ENCODE measurements at places on chromosomes 7 and 10. TPM values are rescaled to one million over a fixed set of nuclear protein-coding genes. Genes with fewer than 3 reads are reported as not detected.

- DNase-seq: no peak
These were observed 686.9 kb downstream of the AUTS2 start for GRCh38 chr7:70285187-70285586.

DNA sequence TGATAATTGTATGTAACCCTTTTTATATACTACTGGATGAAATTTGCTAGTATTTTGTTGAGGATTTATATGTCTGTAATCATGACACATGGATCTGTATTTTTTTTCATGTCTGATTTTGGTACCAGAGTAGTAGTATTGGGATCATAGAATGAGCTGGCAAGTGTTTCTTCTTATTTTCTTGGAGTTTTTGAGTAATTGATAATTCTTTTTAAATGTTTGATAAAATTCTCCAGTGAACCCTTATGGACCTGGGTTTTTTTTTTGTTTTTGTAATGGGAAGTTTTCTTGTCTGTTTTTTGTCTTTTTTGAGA lies 28.4 kb downstream of the ZNF33A start:
- no peak for DNase-seq

GRCh38 chr10:128848810-128849209 lies 618.2 kb upstream of the MGMT start:
- no peak for DNase-seq

Gene SKIDA1
- total RNA-seq: 1.3 TPM

GRCh38 chr7:22802426-22802825 lies 20.2 kb downstream of the TOMM7 start:
- DNase-seq: no peak

- DNase-seq: peak; percentile 38
These were observed 61.9 kb downstream of the SGMS1 start for GRCh38 chr10:50561816-50562215.

DNA sequence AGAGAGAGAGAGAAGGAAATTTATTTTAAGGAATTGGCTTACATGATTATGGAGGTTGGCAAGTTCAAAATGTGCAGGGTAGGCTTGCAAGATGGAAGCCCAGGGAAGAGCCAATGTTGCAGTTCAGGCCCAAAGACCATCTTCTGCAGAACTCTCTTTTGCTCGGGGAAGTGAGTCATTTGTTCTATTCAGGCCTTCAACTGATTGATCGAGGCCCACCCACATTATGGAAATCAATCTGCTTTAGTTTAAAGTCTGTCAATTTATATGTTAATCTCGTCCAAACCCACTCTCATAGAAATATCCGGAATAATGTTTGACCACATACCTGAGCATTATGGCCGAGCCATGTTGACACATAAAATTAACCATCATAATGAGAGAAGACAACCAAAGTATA lies 113.3 kb upstream of the CXCL12 start:
- no peak for DNase-seq

Gene STEAP2
- 2.2 TPM for total RNA-seq
